Activated CD8-positive, alpha-beta memory T cell treated with anti-CD3 and anti-CD28 coated beads for 4 hours (primary cell): ENCODE measurements at places on chromosomes 12 and 14.

GRCh38 chr12:131017477-131017991, 63.8 kb downstream of the ADGRD1 start:
- DNase-seq: no peak

GRCh38 chr12:48881686-48882314, 16.1 kb upstream of the RND1 start:
- no peak for DNase-seq

DNA sequence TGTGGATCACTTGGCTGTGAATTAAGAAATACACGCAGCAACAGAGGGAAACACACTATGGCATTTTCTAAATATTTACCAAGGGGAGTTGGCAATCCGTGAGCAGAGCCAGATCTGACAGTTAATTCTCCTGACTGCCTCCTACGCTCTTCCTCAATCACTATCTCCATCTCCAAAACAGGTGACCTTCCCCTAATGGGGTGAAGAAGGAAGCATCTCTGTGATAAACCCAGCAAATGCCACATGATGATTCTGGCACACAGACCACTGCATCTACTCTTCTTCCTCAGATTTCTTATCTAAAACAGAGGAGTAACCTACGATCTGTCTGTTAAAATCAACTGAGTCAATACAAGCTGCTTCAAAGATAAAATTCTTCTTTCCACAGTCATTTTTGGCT, 4.4 kb downstream of the SPTB start:
- DNase-seq: no peak

GRCh38 chr12:1650260-1650977, 21.4 kb downstream of the WNT5B start:
- DNase-seq: no peak

DNA sequence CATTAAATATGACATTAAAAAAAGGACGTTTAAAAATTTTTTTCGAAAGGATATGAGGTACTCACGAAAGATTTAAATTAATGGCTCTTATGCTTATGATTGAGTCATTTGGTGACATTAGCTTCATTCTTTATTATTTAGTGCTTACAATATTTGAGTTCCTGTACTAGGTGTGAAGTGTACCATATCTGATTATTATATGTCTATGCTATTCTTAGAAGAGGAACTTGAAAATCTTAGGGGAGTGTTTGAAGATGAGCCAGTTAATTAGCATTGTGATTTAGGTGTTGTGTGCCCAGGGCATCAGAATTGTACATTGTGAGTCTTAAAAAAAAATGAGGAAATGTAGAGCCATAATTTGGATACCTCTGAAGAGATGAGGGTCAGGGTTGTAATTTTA, 118.6 kb downstream of the FUT8 start:
- no peak for DNase-seq

DNA sequence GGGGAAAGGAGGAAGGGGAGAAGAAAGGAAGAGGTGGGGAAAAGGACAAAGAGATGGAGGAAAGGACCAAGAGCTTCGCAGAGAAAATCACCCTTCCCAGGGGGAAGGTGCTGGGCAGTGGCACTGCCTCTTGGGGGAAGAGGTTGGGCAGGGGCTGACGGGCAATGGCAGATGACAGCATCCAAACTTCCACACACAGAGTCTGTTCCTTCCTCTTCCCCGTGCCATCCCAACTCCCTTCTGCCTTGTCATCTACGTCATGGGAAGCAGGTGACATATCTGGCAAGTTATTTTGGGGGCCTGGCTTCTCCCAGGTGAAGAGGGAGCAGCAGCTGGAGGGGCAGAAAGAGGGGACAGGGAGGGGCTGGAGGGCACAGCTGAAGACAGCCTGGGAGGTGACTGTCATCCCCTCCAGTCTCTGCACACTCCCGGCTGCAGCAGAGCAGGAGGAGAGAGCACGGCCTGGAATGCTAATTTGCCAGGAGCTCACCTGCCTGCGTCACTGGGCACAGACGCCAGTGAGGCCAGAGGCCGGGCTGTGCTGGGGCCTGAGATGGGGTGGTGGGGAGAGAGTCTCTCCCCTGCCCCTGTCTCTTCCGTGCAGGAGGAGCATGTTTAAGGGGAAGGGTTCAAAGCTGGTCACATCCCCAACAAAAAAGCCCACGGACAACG, 43.9 kb upstream of the IQSEC3 start:
- no peak for DNase-seq

DNA sequence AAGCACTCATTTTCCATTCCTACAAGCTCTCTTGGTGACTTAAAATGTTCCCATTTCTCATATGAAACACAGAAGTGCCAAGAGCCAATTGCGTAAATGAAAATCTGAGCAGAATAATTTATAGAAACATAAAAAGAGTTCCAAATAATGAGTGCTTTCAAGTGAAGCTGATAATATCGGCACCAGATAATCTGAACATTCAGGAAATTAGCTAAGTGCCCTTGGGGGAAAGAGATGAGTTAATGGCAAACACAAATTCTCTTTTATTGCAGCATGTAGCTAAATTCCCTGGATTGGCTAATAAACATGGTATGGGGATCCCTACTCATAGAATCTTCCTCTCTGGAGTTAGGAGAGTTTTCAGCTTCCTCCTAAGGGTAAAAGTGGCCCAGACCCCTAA, 46.7 kb downstream of the DAD1 start:
- DNase-seq: no peak

DNA sequence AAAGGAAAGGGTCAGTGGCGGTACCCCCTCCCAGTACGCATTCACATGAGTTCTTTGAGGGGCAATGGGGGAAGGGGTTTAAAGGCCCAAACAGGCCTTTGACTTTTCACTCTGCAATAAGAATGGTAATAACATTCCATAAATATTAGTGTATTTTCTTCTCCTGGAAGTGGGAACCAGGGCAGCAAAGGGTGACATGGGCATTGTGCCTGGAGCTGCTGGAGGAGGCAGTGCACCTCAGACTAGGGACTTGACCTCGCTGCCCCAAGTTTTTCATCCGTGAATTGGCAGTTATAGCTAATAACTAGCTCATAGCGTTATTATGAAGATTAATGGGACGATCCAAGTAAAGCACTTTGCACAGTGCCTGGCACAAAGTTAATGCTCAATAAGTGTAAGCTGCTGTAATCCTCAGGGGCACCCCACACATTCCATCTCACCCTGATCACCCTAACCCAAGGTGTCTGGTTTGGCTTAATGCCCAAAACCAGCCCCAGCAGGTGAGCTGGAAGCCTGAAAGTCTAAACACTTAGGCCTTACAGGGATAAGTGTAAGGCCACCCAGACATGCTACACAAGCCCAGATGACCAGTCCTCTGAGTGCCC, 2.8 kb upstream of the KCNH3 start:
- DNase-seq: no peak

DNA sequence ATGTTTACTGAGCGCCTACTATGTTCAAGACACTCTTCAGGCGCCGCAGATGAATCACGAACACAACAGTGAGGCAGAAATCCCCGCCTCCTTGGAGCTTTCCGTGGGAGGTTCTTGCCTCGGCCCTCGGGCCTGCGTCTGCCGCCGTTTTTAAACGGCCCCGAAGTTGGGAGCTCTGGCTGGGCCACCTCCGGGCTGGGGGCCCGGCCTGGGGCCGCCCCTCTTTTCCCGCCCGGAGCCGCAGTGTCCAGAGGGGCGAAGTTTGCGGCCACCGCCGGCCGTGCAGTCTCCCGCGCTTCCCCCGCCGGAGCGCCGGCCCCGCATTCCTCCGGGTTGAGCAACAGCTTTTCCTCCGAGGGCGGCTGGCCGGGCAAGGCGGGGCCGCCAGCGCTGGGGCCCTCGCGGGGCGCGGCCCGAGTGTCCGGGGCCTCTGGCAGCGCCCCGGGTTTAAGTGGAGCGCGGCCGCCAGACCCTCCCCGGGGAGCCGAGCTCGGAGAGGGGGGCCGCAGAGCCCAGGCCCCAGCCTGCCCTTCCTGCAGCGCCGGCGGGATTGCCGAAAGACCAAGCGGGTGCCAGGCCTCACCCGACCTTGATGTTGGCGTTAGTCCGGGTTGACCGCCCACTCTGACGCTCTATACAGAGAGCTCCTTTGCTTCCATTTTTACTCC, 18.7 kb upstream of the CTDSP2 start:
- peak; percentile 34 for DNase-seq

GRCh38 chr14:95274279-95274678, 45.4 kb downstream of the CLMN start:
- DNase-seq: no peak

DNA sequence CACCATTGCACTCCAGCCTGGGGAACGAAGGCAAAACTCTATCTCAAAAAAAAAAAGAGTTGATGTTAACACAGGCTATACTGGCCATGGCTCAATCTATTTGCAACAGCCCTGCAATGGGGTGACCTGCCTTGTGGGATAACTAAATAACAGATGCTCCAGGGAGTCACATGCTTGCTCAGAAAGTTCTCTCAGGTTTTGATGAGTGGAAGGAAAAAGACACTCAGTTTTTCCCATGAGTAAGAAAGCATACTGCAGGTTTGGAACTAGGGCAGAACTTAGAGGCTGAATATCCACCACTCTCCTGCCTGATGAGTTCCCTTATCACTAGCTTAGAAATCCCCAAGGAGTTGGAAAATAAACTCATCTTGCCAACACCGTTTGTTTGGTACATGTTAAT, 16.9 kb downstream of the WSB2 start:
- no peak for DNase-seq

DNA sequence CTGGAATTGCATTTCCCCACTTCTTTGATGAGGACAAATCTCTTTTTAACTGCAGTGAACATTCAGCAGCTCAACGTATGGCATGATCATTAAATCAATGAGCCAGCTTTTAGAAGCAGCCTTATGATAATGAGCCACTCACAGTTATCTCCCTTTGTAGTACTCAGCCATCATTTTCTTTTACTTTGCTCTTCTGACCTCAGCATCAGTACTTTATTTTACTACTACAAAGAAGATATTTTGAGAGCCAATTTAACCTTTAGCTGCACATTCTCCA, 250.0 kb upstream of the CLEC14A start:
- DNase-seq: no peak

DNA sequence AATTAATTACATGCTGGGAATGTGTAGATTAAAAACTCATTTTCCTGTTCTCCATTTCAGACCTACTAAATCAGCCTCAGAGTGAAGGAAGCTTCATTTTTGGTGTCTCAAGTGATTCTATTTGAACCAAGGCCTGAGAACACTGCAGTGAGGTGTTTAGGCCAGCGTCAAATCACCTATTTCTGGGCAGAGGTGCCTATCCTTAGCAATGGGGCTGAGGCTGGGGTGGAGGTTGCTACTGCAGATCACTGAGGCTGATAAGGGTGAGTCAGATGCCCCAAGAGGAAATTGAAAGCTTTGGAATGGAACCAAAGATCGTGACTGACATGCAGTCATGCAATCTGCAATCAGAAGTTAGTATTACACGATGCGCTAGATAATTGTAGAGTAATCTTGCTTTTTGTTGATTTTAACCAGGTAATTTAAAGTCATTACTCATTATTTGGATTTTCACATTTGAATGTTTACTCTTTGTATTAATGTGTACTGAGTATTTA, 4.4 kb downstream of the TXNRD1 start:
- DNase-seq: peak; percentile 48

DNA sequence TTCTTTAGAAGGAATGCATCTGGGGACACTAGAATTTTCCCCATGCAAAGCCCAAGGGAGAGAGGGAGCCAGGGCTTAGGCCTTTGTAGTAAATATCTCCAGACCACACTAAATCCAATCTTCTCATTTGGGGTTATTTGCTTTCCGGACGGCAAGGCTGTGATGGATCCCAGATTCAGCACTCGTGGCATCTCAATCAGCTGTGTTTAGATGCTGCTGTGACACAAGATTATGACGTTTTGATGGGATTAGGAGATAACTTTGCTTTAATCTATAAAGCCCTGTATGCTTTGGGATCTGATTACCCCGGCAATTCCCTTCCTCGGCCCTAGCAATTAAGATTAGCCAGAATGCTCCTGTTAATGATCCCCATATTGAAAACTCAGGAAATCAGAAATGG, 686.7 kb upstream of the TBX3 start:
- no peak for DNase-seq

- DNase-seq: no peak
Measured at GRCh38 chr14:106538201-106538600, 1011.8 kb downstream of the TMEM121 start.

DNA sequence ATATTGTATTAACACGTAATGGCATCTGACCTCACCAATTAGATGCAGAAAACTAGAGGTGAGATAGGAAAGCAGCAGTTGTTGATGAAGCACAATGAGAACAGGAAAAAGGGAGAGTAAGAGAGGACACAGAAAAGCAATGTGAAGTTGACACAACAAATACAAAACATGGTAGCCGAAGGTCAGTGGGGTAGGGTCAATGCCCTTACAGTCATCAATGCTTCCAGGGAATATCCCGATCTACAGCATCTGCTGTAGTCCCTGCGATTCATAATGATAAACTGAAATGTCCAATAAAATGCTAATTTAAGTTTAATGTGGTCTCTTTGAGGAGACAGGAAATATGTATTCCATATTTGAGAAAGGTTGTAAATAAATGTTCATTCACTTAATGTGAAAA, 2.9 kb upstream of the COL2A1 start:
- no peak for DNase-seq

DNA sequence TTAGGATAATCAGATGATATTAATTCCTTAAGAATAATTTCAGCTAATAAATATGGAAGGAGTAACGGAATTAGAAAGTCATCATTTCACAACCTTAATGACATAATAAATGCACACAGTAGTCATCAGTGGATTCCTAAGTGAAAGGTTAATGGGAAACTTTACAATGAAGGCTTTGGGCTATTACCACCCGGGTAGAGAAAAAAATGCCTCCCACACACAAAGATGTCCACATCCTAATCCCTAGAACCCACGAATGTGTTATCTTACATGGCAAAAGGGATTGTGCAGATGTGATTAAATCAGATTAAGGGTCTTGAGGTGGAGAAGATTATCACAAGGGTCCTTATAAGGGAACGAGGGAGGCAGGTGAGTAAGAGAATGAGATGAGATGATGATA, 5.6 kb downstream of the TMED10 start:
- DNase-seq: no peak

DNA sequence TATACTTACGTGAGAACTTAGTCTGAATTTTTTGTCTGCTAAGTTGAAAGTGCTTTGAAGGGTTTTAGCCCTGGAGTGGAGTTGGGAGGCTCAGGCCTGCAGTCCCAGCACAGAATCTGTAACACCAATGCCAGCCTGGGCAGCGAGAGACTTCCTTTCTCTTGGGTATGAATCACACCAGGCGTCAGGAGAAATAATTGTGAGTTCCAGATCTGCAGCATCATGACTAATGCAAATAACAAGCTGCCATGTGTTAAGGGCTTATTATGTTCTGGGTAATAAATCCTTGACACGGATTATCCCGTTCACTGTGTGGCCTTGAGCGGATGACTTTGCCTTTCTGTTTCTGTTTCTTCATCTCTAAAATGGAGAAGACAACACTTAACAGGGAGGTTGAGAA, 70.6 kb downstream of the B4GALNT3 start:
- no peak for DNase-seq

DNA sequence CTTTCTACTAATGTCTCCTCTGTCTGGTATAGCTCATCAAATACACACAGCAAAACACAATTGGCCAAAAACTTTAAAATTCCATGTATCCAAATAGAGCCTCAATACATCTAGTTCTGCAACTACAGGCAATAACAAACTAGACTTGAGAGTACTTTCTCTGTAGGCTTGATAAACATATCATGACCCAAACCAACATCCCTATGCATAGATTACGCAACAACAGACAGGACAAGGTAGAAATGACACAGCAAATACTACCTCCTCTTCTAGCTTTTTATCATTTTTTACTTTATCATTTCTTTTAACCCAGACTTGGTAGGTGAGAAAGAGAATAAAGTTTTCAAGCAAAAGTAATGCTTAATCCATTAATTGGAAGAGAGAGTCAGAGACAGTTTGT, 41.8 kb downstream of the EML5 start:
- DNase-seq: no peak

GRCh38 chr14:72014486-72014885, 82.3 kb downstream of the RGS6 start:
- DNase-seq: no peak

GRCh38 chr14:82905762-82906161, 1372.1 kb upstream of the SEL1L start:
- no peak for DNase-seq
